ENCODE measurements at places on chromosomes 4 and X. TPM values are rescaled to one million over a fixed set of nuclear protein-coding genes. Genes with fewer than 3 reads are reported as not detected.

DNA sequence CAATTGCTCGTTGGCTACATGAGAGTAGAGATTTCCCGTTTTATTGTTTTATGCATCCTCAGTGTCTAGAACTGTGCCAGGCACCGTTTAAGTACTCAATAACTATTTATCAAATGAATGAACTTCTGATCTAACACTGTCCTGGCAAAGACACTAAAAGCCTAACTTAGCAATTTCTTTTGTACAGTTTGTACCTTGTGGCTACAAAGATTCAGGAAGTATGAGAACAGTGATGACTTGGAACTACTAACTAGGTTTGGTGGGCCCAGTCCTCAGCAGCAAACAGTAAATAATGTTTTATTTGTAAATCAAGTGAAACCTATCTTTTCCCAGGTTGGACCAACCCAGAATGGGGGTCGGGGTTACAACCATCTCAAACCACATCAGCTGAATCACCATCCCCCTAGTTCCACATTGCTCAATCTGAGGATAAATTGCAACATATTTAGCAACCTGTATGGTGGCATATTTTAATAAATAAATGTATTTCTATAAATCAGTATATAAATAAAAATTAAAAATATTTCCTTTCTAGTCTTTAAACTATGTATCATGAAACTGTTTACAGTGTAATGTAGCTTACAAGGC is 12.3 kb upstream of the SCRG1 start:
- peaks cover 8% of the 10 kb centered on the region for H3K4me1 ChIP-seq
- DNase-seq: no peak
- no peaks in the 10 kb centered on the region for H3K27me3 ChIP-seq
- no peak overlapping the region for H3K27ac ChIP-seq

GRCh38 chr4:66506985-66507384 is 836.7 kb upstream of the EPHA5 start:
- no peaks in the 10 kb centered on the region for H3K36me3 ChIP-seq
- no peaks in the 10 kb centered on the region for H3K4me1 ChIP-seq
- DNase-seq: no peak
- H3K27me3 ChIP-seq: no peaks in the 10 kb centered on the region

GRCh38 chr4:74054483-74055047 is 16.1 kb upstream of the CXCL3 start:
- peaks cover 4% of the 10 kb centered on the region for H3K27me3 ChIP-seq
- no peaks in the 10 kb centered on the region for H3K36me3 ChIP-seq
- no peaks in the 10 kb centered on the region for H3K4me1 ChIP-seq

- H3K4me1 ChIP-seq: peaks cover 24% of the 10 kb centered on the region
- no peaks in the 10 kb centered on the region for H3K36me3 ChIP-seq
- no peak overlapping the region for H3K4me3 ChIP-seq
- DNase-seq: no peak
- H3K27ac ChIP-seq: no peak overlapping the region
Measured at GRCh38 chr4:137656661-137657060, 124.4 kb upstream of the PCDH18 start.

GRCh38 chr4:137420901-137421396 is 111.3 kb downstream of the PCDH18 start:
- H3K27ac ChIP-seq: no peak overlapping the region
- H3K4me1 ChIP-seq: peaks cover 2% of the 10 kb centered on the region
- H3K36me3 ChIP-seq: peaks cover 1% of the 10 kb centered on the region

DNA sequence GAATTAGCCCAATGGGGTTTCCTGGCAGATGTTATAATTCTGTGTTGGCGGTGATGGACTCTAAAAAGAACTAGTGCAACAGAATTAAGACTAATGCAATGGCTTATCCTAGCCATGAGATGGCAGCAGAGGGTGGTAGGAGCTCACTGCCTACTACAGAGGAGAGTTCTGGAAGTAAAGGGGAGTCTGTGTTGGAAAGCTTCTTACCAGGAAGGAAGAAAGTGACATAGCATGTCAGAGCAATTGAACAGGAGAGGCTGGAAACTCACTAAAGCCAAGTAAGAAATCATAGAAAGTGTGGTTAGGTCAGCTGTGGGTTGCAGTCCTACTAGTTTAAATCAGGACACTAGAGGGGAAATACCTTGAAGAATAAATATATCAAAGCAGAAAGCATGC is 6.3 kb upstream of the TRPC5OS start:
- no peak overlapping the region for H3K4me3 ChIP-seq
- peaks cover 12% of the 10 kb centered on the region for H3K4me1 ChIP-seq
- no peaks in the 10 kb centered on the region for H3K27me3 ChIP-seq
- no peak for DNase-seq
- H3K36me3 ChIP-seq: no peaks in the 10 kb centered on the region

GRCh38 chrX:153767674-153768055 is 3.6 kb downstream of the PLXNB3 start:
- H3K27ac ChIP-seq: no peak overlapping the region
- DNase-seq: no peak
- H3K36me3 ChIP-seq: no peaks in the 10 kb centered on the region

BST1 gene
- total RNA-seq: 3.4 TPM

TXK gene
- 1.3 TPM for total RNA-seq

SLC9B1 gene
- 1.6 TPM for total RNA-seq

NMU gene
- total RNA-seq: 19.4 TPM

NUDT10 gene
- total RNA-seq: 10.4 TPM
